Fibroblast of skin of right quadriceps (primary cell): ENCODE measurements at places on chromosomes 16 and 17.

DNA sequence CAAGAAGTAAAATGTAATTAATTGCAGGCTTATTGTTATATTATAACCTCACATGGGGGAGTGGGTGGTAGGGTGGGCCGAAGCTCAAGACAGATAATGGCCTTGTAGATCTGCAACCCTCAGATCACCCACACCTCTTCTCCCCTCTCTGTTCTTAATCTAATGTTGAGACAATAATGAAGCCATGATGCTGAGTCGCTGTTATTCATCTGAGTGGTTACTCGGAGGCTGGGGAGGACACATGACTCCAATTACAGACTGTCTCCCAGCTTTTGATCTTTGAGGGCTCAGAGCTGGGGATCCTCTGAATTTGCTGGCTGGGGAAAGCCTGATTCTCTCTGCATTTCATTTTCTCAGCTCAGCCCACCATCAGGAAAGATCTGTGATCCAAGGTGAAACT lies 275.3 kb downstream of the SHISA9 start:
- DNase-seq = no peak

- DNase-seq = no peak
These were observed 83.2 kb upstream of the GNAO1 start for GRCh38 chr16:56108056-56108471.

DNA sequence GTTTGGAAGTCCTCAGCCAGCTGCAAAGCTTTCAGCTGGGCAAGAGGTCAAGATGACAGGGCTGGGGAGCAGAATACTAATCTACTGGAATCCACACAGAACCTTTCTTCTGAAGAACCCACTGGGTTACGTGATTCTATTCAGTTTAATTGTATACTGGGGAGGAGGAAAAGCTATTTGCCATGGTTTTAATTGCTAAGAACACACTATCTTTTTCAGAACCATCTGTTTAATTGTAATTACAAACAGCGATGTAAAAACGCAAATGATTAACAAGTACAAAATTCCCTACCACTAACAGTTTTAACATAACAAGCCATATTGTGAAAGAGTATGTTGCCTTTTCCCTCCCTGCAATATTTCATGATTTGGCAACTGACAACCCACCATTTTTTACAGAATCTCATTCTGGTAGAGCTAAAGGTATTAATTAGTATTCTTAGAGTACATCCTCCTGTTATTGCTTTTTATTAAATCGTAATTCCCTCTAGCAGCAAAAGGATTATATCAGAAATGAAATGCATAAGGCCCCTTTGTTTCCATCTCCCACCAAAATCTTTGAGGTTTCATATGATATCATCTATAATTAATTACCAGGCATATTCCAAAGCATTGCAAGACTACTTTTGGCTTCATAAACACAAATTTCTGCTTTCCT lies 12.1 kb downstream of the HYDIN start:
- DNase-seq = no peak

GRCh38 chr16:56241596-56241995 lies 50.3 kb downstream of the GNAO1 start:
- DNase-seq = no peak

DNA sequence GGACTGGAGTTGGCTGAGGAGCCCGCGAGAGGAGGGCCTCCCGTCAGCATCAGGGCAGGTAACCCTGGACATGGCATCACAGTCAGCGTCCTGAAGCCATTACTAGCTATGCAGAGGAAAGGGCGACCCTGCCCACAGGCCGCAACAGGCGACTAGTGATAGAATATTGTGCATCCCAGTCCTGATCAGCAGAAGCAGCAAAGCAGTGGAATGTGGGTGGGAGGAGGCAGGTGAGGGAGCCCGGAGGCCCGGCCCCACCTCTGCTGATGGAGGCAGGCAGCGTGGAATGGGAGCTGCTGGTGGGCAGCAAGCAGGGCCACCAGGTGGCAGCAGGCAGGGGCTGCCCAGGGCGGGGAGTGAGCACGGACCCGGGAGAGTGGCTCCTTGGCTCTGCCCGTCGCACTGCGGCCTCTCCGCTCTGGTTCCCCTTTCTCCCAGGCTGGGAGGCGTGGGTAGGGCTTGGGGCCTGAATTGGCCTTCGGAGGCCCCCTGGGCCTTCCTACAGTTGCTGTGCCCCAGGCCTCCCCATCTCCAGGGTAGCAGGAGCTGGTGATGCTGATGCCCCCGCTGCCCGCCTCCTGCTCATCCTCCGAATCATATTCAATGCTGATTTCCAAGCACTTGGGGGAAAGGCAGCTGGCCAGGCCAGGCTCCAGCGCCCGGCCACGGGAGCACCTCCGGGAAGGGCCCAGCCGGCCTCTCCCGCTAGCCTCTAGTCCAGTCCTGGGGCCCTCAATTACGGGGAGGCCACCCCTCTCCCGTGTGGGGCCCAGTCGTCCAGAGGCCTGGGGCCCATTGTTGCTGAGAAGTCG lies 20.2 kb downstream of the TSPOAP1 start:
- no peak for DNase-seq

- no peak for DNase-seq
These were observed 38.9 kb downstream of the UBN1 start for GRCh38 chr16:4886151-4886550.

- peak; percentile 75 for DNase-seq
These were observed 48.9 kb downstream of the SLFN5 start for GRCh38 chr17:35291802-35292201.

DNA sequence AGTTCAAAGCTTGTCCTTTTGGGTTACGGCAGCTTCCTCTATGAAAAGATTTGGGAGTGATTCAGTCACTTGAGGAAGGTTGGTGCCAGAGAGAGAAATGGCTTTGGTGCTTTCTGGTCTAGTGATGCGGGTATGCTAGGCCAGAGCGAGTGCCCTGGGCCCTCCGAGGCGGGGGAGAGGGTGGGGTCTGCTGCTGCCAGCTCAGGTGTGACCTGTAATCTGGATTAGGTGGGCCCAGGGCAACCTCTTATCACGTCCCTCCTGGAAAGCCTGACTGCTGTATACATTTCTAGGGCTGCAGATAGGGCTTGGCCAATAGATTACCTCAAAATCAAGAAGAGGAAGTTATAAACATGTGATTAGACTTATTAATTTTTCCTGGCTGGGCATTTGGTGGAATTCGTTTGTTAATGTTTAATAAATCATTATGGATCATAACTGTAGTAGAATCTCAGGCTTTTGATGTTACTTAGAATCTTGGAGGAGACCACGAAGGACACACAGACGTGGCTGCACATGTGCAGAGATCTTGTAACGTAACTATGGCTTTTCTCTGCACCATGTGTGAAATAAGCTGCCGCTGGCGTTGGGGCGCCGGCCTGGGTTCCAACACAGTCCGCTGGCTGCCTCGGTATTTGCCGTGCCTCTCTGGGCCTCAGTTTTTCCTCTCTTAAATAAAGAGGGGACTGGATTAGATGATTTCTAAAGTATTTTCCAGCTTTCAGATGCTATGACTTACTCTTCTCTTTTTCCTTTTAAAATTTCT lies 1.2 kb downstream of the IRF8 start:
- DNase-seq = no peak

DNA sequence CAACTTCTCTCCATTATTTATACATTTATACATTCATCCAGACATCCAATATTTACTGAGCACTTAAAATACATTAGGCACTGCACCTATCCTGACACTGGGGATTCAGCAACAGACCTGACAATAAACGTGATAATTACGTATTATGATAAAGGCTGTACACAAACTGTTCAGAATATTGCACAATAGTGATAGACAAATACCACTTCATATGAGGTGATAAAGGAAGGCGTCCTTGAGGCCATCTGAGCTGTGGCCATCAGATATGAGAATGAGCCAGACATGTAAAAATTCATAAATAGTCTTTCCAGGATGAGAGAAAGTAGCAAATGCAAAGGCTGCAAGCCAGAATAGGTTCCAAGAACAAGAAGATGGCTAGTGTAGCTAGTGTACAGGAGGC lies 8.6 kb downstream of the USP32 start:
- DNase-seq = no peak

GRCh38 chr16:71846431-71846830 lies 655 bp downstream of the ATXN1L start:
- DNase-seq = no peak

DNA sequence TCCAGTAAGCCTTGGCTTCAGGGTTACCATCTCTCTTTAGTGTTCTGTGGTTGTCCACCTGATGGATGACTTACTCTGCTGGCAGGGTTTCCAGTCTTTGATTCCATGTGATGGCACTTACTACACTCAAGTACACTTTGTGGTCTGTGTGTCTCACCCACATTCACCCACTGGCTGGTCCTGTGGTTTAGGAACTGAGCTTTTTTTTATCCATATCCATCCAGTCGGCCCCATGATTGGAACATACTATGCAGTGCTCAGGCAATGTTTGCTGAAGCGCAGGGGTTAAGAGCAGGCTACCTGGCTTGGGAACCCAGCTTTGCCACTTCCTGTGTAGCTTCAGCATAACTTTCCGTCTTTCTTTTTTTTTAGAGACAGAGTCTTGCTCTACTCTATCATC lies 2.8 kb upstream of the FUS start:
- DNase-seq = no peak

DNA sequence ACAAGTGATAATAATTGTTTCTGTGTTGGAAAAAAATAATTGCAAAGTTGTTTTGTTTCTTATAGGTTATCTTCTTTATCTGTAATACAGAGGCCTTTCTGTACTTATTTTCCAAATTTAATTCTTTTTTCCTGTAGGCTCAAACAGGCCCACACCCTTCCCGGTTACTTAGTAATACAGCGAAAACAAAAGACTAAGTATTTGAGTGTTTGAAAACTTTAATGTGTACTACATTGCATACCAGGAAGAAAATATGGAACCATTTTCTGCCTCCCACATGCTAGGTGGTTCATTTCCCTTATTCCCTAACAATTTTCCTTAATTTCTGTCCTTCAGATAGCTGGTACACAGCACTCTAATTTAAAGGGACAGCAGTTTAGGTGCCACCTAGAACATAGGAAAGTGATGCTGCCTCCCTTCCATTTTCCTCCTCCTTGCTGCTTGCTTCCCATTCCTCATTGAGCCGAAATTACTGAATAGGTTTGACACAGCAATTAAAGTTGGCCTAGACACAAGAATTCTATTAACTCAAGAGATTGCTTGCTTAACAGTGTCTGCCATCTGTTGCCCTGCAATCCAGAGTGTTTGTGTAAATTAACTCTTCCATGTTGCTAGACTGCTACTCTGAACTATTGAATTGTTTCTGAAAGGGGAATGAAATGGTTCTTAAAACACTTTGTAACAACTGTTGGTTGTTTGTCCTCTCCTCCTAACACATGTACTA lies 24.2 kb downstream of the CYB5B start:
- DNase-seq = peak; percentile 53

DNA sequence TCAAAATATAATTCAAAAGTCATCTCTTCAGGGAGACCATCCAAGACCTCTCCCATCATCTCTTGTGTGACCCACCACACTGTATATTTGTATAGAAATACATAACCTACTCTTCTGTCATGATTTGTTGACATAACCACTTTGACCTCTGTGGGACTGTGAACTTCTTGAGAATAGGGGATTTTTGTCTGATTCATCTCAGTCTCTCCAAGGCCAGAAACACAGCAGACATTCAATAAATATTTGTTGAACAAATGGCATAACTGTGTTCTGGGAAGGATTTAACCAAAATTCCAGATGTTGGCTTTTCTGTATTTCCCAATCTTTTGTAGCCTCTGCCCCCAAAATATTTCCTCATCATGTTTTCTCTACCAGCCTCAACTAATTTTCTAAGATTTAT lies 169.7 kb downstream of the CDH11 start:
- DNase-seq = peak; percentile 81

- no peak for DNase-seq
These were observed 723.4 kb downstream of the MAF start for GRCh38 chr16:78877114-78877655.
